ENCODE measurements at places on chromosomes 11 and 22. TPM values are rescaled to one million over a fixed set of nuclear protein-coding genes. Genes with fewer than 3 reads are reported as not detected.

Gene STK33
- 3.9 TPM for total RNA-seq

Gene GGTLC3
- total RNA-seq, result not detected

Gene CST6
- 0.23 TPM for total RNA-seq

Gene SMDT1
- total RNA-seq, result 44.6 TPM

GRCh38 chr22:44173154-44173553, 7.6 kb upstream of the PARVG start:
- no peak overlapping the region for H3K4me3 ChIP-seq
- no peak overlapping the region for H3K27ac ChIP-seq
- no peaks in the 10 kb centered on the region for H3K36me3 ChIP-seq
- no peak for DNase-seq

Gene GAB4
- total RNA-seq, result not detected

Gene DRG1
- 51.2 TPM for total RNA-seq

Gene PLAAT2
- total RNA-seq, result not detected

Gene SYT12
- total RNA-seq, result 0.62 TPM

DNA sequence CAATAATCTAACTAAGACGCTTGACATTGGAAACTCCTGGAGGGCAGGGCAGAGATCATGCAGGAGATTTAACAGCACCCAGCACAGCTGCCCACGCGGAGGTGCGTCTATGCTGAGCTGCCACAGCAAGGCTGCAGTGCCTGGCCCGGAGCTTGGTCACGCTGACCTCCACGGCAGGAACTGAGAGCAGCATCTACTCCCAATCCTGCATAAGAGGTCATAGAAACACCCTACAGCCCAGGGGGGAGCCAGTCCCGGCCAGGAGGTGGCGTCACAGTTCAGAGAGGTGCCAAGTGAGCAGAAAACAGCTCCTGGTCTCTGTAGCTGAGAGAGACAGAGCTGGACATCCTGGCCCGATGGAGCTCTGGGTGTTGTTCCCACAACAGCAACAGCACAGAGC, 121.1 kb upstream of the TMEM45B start:
- H3K27ac ChIP-seq, result no peak overlapping the region
- no peaks in the 10 kb centered on the region for H3K36me3 ChIP-seq
- no peak overlapping the region for H3K4me3 ChIP-seq
- no peaks in the 10 kb centered on the region for H3K27me3 ChIP-seq
- no peak for DNase-seq

Gene MOGAT2
- 0.08 TPM for total RNA-seq

GRCh38 chr11:2689651-2690575, 9.9 kb downstream of the KCNQ1OT1 start:
- no peak overlapping the region for H3K27ac ChIP-seq
- H3K4me1 ChIP-seq, result no peaks in the 10 kb centered on the region
- H3K27me3 ChIP-seq, result no peaks in the 10 kb centered on the region
- DNase-seq, result no peak
- no peaks in the 10 kb centered on the region for H3K36me3 ChIP-seq
- no peak overlapping the region for H3K4me3 ChIP-seq
